ENCODE measurements at places on chromosomes 7 and 10.

GRCh38 chr7:25619963-25620799 lies 391.9 kb upstream of the NPVF start:
- no peak for DNase-seq

- DNase-seq = no peak
Observed at GRCh38 chr7:1951159-1951536, 281.1 kb downstream of the ELFN1 start.

DNA sequence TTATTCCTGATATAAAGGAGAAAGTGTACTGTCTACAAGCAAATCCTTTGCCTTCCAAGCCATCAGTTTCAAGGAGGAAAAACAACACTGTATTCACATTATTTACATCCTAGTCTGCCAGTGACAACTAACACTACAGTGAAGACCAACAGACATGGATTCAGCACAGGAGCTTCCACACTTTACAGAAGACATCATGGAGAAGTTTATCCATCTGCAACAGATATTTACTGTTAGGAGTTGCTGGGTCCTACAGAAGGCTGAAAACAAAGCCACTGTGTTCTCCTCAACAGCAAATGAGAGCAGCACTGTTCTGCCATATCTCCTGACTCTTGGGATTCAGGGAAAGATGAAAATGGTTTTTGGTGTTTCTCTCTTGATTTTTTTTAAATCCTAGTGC lies 31.9 kb downstream of the NAPEPLD start:
- no peak for DNase-seq

DNA sequence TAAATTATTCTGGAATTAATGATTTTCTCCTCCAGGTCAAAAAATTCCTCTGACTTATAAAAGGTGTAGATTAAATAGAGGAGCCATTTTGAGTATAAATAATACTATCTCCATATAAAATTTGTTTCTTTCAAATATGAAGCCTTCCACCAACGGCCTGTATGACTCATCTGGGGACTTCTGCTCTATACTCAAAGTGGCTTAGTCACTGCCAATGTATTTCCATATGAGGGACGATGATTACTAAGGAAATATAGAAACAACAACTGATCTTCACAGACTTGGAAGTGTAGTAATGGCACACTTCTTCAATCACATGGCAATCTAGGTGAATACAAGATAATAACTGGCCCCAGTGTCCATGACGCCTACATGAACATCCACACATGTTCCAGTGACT lies 335.6 kb upstream of the HGF start:
- DNase-seq = no peak

DNA sequence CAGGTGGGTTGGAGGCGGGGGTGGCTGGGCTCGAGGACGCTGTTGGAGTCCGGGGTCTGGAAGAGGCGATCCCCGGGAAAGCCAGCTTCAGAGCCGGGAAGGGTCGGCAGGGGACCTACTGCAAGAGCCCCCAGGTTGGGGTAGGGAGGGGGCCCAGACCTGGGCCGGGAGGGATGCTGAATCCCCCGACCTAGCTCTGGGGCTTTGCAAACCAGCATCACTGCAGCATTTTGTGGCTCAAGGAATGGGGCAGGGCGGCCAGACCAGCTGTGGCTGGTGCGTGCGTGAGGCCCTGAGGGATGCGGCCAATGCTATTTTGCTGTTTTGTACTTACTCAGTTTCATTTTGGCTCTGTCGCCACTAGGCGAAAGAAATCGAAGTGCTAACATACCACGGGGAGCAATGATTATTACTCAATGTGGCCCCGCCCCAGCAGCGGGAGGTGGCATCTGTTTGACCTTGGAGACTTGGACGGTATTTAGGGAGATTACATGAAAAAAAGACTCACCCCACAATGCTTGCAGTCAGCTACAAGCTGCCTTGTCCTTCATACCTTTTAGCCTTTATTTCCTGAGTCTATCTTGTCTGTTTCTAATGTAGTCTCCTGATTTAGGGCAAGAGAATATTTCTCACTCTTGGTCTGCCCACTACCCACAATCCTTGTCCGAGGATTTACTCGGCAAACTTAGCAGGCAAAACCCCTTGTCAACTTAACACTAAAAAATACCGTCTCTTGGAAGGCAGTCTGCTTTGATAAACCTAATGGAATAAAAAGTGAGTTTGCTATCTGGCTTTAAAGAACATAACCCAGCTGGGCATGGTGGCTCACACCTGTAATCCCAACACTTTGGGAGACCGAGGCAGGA lies 16.2 kb downstream of the HSPB1 start:
- peak; percentile 90 for DNase-seq

DNA sequence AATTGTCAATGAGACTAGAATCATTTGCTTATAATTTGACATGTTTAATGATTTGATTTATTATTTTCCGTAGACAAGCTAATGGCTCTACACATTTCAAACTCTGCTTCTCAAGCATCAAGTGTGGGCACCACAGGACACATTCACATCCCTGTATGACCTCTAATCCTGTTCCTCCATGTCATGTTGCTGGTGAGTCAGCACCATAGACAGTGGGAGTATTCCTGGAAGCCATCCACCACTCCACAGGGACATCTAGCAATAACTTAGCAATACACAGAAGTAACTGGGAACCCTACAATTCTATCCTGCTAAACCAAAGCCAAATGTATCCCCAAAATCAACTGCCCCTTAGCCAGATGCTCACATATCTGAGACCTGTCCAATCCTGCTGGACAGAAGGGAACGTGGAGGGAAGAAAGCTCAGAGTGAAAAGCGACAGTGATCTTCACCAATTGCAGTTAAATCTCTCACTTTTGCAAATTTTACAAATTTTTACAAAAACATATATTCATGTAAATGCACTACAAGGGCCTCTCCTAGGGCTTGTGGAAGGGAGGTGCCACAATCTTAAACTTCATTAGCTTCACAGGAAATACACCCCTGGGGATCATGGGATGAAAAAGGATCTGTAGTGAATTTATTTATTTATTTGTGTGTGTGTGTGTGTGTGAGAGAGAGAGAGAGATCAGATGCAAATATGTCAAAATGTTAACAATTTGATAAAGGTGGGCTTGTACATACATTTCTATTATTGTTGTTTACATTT lies 126.5 kb downstream of the GFRA1 start:
- DNase-seq = no peak

DNA sequence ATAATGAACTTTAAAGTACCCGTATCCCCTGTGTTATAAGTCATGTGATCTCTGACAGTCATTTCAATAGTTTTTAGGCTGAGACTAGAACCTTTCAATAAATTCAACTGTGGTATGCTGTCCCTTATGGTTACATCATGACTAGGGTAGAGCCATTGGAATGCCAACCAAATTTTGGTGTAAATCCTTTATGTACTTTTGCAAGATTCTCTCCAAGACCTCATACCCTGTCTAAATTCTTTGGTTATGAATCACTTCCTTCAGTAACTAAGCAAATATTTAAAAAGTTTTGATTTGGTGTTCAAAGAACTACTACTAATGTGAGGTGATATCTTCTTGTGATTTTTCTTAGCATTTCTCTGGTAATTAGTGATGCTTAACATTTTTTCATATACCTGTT lies 20.8 kb upstream of the OR6B1 start:
- peak; percentile 32 for DNase-seq

GRCh38 chr7:2253525-2254244 lies 11.7 kb downstream of the NUDT1 start:
- DNase-seq = no peak

- DNase-seq = no peak
Observed at GRCh38 chr7:151339651-151340382, 1.8 kb upstream of the NUB1 start.

DNA sequence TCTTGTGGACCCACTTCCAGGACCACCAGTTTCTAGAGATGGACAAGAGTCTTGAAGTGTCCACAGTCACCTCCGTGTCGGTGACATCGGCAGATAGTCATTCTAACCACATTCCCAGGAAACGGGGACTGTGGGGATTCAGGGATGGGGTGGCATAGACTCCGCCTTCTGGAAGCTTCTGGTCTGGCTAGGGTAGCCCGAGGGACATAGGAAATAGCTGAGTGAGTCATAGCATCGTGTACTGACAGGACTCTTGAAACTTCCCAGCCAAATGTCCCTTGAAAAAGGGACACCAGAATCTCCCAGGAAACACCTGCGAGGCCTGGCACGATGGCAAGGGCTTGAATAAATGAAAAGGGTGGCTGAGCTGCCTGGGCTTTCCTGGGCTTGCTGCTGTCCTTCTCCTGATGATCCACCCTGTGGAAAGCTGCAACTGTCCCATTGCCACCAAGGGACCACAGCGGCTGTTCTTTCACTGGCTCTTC lies 84.1 kb upstream of the LRRC4 start:
- no peak for DNase-seq
